ENCODE measurements at places on chromosomes 6 and 20.
A peak's percentile ranks its signal among the peaks of the same experiment; 100 is the strongest.

- DNase-seq: no peak
These were observed 21.5 kb upstream of the BPIFB1 start for GRCh38 chr20:33261465-33261864.

GRCh38 chr6:26071135-26071534 is 16.1 kb upstream of the HFE start:
- no peak for DNase-seq

- no peak for DNase-seq
These were observed 2.5 kb downstream of the BLOC1S5 start for GRCh38 chr6:8061736-8062135.

GRCh38 chr6:53894091-53894490 is 99.3 kb downstream of the LRRC1 start:
- peak; percentile 31 for DNase-seq

All from astrocyte of the spinal cord (primary cell).